ENCODE measurements at places on chromosomes 7 and 10. TPM values are rescaled to one million over a fixed set of nuclear protein-coding genes. Genes with fewer than 3 reads are reported as not detected.

DNA sequence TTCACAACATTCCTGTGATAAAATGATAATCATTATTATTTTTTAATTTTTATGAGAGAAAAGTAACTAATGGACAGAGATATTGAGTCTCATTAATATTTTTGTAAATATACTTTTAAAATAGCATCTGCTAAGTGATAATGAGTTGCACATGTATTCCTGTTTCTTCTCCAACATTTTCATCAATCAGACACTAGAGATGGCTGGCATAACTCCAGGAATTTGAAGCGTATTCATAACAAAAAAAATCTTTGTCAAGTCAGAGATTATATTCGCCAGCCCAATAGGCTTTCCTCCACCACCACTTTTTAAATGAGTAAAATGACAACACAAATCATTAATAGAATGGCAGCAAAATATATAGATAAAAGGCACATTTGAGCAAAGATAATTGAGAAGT lies 524.0 kb upstream of the KCND2 start:
- no peak for DNase-seq

- no peak for DNase-seq
Measured at GRCh38 chr10:48468130-48468790, 136.6 kb downstream of the ARHGAP22 start.

- no peak for DNase-seq
Measured at GRCh38 chr7:42242381-42242780, 5.4 kb upstream of the GLI3 start.

DNA sequence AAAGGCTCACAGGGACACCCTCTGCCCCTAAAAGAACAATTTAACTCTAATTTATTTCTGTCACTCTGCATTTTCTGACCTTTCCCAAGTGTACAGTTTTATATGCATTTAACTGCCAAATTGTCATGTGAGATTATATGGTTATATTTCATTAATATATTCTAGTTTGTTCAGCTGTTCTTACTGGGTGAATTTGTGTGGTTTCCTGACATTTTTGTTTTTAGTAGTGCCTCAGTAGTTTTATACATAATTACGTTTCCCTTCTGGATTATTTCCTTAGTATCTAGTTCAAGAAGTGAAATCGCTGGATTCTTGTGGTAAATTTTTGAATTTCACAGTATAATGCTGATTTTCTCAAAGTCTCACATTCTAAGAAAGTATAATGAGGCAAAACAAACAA lies 41.3 kb downstream of the EGFR start:
- DNase-seq = no peak

DNA sequence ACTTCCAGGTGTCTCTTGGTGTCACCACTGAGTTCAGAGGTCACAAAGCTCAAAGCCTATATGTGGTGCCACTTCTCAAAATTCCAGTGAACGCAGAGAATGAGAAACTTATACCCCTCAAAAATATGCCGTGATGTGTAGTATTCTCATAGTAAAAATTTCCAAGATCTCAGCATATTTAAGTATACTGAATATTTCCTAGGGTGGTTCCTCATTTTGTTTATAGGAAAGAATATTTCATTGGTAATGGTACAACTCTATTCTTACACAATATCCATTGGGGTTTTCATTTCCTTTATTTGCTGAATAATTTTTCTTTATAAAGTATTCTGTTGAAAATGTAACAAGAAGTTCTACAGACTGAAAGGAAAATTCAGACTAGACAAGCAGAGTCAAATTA lies 58.9 kb upstream of the ADO start:
- DNase-seq = no peak

DNA sequence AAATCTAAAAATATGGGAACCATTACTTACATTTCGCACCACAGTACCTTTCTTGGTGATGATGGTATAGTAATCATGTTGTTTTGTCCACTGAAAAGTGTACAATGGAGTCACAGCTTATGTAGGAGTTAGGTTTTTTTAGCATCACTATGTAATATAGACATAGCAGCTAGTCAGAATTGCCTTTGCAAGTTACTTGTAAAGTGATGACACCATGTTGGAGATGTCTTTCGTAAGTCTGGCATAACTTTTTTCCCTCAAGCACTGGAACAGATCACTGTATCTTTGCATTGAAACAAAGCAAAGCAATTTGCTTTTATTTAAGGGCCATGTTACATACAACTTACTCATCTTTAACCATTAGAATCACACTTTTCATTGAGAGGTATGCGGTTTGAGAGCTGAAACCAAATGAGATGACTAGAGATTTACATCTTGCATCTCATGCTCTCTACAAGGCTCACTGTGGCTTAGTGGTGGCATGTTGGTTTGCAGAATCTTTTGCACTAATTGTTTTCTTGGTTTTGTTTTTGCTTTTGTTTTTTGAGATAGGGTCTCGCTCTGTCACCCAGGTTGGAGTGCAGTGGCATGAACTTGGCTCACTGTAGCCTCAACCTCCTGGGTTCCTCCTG lies 18.3 kb downstream of the UBN2 start:
- no peak for DNase-seq

DNA sequence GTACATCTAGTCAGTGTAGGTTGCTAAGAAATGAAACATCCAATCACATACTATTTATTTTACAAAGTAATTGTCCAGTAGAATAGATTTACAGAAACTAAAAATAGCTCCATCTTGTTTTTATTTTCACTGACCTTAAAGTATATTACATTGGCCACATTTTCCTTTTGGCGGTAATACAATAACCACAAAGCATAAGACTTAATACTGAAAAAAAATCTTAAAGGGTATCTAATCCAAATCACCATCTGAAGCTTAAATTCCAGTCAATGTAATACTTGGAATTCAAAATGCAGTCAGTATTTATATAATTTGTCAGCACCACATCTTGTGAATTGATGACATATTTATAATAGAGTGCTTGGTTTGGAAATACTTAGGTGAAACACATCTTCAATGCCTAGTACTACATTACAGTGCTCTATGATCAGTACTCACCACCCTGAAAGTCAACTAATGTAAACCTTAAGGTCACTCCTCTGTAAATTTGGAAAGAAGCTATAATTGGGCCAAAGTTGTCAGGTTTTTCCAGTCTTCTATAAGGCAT lies 8.9 kb downstream of the ANKMY2 start:
- no peak for DNase-seq

Gene GPAM
- 4.2 TPM for total RNA-seq

Gene ATRNL1
- total RNA-seq = not detected

Gene SUGCT
- not detected for total RNA-seq

Gene STN1
- 44.1 TPM for total RNA-seq

Gene PAX4
- not detected for total RNA-seq

Gene PILRA
- total RNA-seq = 13.2 TPM

Gene HGF
- 0.57 TPM for total RNA-seq

Gene GJC3
- total RNA-seq = 0.35 TPM

Gene CREB5
- total RNA-seq = 1.3 TPM

Gene FANK1
- total RNA-seq = 31.3 TPM

Gene ANKIB1
- 74.1 TPM for total RNA-seq
